ENCODE measurements at places on chromosomes 13 and 19.

DNA sequence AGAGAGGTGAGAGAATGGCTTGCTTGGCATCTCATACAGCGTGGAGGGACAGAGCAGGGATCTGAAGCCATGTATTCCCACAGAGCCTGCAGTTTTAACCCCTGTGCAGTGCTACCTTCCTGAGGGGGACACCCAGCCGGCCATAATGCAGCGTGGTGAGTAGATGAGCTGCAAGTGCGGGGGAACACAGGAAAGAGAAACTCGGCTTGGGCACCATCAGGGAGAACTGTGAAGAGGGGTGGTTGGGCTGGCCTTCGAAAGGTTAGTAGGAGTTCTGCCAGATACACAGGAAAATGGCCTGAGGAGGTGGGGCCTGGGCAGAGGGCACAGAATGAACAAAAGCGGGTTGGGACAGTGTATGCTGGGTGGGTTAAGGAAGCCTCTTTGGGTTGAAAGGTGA is 88.3 kb downstream of the SIPA1L3 start:
- no peak for DNase-seq

GRCh38 chr13:108494991-108495645 is 134.3 kb upstream of the MYO16 start:
- no peak for DNase-seq

GRCh38 chr19:39135701-39136100 is 10.1 kb downstream of the PAK4 start:
- no peak for DNase-seq

DNA sequence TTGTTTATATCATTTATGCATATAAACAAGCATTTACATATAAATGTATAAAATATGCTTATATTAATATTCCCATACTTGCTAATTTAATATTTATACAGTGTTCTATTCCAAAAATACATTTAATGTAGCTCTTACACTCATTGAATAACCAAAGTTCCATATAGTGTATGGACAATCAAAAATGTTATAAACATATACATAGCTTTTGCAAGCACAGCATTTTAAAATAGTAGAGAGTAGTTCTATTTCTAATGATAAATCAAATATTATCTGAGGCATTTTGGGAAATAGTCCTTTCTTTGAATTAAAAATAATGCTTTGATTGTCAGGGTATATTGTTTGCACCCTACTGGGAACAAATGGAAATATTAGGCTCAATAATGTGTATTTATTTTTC is 22.5 kb upstream of the COG6 start:
- no peak for DNase-seq

- DNase-seq = no peak
These were observed 8.2 kb downstream of the ZDHHC20 start for GRCh38 chr13:21450936-21451335.

- no peak for DNase-seq
These were observed 367.0 kb downstream of the DACH1 start for GRCh38 chr13:71499944-71500514.

DNA sequence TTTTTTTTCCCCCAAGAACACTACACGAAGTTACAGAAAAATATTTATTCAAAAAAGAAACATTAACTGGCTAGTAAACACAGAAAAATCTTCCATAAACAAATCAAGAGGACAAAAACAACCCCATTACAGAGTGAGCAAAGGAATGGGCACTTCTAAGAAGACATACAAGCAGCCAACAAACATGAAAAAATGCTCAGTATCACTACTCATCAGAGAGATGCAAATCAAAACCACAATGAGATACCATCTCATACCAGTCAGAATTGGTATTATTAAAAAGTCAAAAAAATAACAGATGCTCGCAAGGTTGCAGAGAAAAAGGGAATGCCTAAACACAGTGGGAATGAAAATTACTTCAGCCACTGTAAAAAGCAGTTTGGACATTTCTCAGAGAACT is 131.7 kb downstream of the UGGT2 start:
- no peak for DNase-seq

DNA sequence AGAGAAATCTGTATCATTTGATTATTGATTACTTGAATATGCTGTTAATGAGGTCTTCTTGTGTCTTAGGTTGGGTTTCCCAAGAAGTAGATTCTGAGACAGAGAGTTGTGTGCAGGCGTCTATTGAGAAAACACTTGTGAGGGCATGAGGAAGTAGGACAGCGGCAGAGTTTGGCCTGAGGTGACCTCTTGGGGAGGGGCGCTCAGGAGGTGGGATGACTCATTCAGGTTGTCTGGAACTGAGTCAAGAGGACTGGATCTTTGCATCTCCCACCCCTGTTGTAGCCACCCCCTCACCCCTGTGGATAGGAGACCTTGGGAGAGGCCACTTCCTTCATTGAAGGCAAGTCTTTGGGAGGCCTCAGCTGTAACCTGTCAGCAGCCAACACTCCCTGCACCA is 35.2 kb upstream of the WDFY2 start:
- DNase-seq = no peak

- DNase-seq = no peak
These were observed 2.6 kb downstream of the POU2F2 start for GRCh38 chr19:42129399-42130253.

- DNase-seq = no peak
These were observed at the start of gene LIM2 for GRCh38 chr19:51387924-51388389. Gene LIM2 (minus strand): TSS chr19:51387974. CDS start chr19:51387443, 531 bp downstream.

GRCh38 chr19:58128041-58128685 is 22.4 kb downstream of the ZNF329 start:
- no peak for DNase-seq

DNA sequence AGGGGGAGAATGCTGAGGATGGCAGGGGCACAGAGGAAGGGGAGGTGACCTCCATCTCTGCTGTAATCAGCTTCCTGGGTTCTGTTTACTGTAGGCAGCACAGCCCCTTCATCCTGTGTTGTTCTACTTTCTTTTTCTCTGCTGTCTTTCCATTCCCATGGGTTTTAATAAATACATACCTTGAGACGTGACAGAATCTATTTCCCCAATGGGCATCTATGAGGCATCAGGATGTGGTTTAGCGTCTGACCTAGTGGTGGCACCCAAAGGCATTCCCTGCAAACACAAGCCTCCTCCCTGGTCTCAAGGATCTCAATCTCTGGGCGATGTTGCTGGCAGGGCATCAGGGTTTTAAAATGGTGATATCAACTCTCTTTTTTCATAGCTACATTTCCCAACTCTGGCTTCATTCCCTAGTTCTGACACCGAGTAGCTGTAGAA is 60.8 kb downstream of the ALOX5AP start:
- no peak for DNase-seq

GRCh38 chr13:109058087-109058486 is 428.7 kb downstream of the MYO16 start:
- no peak for DNase-seq

- DNase-seq = no peak
These were observed 40.6 kb downstream of the COL4A2 start for GRCh38 chr13:110347535-110348308.

DNA sequence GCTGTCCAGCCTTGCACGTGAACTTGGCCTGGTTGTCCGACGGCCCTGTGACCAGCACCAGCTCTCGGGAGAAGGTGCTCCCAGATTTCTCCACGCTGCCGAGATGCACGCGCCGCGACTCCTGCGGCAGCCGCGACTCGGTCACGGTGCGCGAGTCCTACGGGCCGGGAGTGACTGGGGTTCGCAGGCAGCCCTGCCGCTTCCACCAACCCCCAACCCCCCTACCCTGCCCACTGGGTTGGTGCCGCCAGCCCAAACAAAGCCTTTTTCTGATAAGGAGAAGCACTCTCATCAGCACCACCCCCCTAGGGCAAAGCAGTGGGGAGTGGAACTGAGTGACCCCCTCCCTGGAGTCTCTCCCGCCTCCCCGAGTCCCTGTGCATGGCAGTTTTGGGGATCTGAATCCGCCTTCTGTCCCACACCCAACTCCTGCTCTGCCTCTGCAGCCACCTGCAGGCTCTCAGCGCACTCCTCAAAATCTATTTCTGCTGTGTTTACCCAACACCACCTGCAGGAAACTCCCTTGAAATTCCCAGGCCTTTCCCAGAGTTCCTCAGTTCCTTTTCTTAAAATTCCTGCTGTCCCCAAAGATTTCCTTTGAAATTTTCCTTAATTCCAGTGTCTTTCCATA is 6.2 kb downstream of the NPHS1 start:
- no peak for DNase-seq

Measured in stimulated activated CD4-positive, alpha-beta T cell treated with anti-CD3 and anti-CD28 coated beads, Interleukin-15, amount 100 ng/mL, for 1 hour (primary cell).